ENCODE measurements at places on chromosomes 7 and 10.

- DNase-seq = no peak
Measured at GRCh38 chr7:117110480-117111315, 157.4 kb downstream of the ST7 start.

DNA sequence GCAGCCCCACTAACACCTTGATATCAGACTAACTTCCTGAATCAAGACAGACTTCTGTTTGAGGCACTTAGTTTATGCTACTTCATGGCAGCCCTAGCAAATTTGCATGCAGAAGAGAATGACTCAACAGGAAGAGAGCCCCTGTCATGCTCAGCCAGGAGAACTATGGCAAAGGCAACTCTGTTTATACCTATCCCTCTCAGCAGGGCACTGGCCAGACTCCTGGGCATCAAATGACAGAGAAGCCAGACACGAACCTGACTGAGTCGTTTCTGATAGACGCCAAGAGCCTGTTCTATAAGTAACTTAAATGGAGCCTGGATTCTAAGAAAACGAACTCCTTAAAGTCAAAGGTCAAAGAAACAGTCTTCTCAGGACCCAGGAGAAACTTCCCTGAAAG lies 50.9 kb upstream of the UNC5B start:
- no peak for DNase-seq

GRCh38 chr10:123147635-123148413 lies at the start of gene HMX2:
Gene HMX2 (plus strand): TSS chr10:123148136. CDS start chr10:123148379, 243 bp downstream.
- DNase-seq = no peak

GRCh38 chr7:114588506-114588905 lies 173.9 kb downstream of the FOXP2 start:
- DNase-seq = no peak

GRCh38 chr10:113309791-113310190 lies 243.1 kb upstream of the HABP2 start:
- peak; percentile 49 for DNase-seq

DNA sequence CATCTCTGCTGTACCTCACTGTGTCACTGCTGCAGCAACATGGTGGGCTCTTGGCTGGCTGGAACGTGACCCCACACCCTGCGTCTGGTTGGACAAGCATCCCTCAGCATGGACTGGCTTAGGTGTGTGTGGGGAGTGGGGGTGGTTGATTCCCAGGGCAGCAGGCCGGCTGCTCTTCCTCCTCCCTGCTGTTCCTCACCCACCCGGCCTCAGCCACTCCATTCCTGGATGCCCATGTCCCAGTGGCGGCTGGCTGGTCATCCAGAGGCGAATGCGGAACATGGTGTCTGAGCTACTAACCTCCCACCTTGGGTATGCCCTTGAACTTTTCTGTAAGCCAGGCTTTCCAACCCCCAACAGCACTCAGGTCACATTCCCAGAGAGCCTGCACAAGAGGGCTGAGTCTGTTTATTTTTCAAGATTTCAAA lies 81.2 kb downstream of the GRK5 start:
- DNase-seq = no peak

DNA sequence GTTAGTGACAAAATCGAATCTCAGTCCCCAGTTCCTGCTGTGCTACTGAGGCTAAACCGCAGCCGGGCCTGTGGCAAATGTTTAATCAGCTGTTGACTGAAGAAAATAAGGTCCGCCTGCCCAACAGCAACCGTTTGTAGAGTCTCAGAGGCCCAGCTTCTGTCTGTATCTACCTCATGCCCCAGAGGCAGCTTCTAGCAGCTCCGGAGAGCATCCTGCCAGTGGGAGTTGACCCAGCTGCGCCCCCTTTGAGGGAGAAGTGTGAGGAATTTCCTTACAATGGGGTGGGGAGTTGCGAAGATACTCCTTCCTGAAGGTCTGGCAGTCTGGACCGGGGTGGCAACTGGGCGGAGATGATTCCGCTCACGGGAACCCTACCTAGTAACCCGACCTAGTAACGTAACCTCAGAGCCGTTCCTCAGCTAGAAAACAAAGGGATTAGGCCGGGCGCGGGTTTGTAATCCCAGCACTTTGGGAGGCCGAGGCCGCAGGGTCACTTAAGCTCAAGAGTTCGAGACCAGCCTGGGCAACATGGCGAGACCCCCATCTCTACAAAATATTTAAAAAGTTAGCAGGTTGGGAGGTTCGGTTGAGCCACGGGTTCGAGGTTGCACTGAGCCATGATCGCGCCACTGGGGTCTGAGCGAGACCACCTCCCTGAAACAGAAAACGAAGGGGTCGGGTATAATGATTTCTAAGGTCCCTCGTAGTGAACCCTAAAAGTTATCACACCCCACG lies 846 bp upstream of the ZNF775 start:
- DNase-seq = no peak

All from putamen (tissue), 1 donor.